Panc1 (cell line): ENCODE measurements at places on chromosomes 5 and 9. TPM values are rescaled to one million over a fixed set of nuclear protein-coding genes. Genes with fewer than 3 reads are reported as not detected.

DNA sequence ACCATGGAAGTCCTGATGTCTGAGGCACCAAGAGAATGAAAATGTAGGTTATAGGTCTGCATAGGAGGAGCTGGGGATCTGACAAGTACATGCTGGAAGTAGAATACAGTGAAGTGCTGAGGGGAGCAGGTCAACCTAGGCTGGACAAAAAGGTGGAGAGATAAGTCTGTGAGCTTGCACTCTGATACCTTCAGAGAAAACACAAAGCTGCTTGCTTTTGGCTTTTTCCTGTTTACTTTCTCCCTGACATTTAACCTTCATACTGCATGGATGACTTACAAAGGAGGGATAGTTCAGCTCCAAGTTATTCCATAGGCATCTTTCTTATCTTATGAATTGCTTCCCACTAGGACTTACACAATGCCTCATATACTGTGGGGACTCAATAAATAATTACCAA, 256.7 kb upstream of the NREP start:
- no peak for DNase-seq

GRCh38 chr5:157613385-157614245, 38.0 kb upstream of the ADAM19 start:
- no peak for DNase-seq

Gene JAKMIP2
- not detected for total RNA-seq

GRCh38 chr9:112037281-112038016, 137.6 kb downstream of the SUSD1 start:
- DNase-seq: no peak

Gene IL33
- not detected for total RNA-seq

Gene CDC20B
- 0.08 TPM for total RNA-seq

DNA sequence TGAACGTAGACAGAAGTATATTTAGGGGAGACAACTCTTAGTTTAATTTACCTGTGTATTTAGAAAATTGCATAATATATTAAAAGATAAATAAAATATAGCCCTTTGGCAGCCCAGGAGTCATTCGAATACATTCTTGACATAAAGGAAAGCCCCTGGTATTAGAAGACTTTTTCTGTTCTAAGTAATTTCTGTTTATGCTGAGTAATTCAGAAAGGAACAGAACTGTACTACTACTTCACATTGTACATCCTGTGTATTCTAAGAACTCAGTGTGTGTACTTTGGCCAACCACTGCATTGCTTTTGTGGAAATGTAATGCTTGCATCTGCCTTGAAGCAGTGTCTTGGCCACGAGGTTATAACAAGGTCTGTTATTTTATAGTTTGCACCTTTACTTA, 136.4 kb downstream of the KDM4C start:
- DNase-seq: no peak

GRCh38 chr5:122129306-122129705, at the start of gene ZNF474:
Gene ZNF474 (plus strand): TSS chr5:122129546. CDS start chr5:122151991, 22,445 bp downstream.
- DNase-seq: peak; percentile 55

DNA sequence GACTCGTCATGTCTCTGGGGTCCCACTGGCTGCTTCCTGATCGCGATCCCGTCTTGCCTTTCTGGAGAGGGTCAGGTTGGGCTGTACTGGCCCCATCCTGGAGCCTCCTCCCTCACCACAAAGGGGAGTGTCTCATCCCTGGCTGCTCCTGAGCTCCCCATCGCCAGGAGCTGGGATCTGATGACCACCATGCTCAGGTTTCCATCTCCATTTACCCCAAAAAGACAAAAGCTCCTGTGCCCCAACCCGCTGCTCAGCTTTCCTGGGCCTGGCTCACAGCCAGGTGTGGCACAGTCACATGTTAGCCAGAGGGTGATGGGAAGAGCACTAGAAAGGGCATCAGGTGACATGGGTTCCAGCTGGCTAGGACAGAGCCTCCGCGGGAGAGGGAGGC, 47.3 kb upstream of the CDKN2AIPNL start:
- DNase-seq: no peak

Gene GABBR2
- total RNA-seq: 6.3 TPM
